AG20443 (cell line): ENCODE measurements at places on chromosomes 2 and 18.

- DNase-seq, result no peak
These were observed 179.3 kb downstream of the FIGN start for GRCh38 chr2:163556511-163556910.

DNA sequence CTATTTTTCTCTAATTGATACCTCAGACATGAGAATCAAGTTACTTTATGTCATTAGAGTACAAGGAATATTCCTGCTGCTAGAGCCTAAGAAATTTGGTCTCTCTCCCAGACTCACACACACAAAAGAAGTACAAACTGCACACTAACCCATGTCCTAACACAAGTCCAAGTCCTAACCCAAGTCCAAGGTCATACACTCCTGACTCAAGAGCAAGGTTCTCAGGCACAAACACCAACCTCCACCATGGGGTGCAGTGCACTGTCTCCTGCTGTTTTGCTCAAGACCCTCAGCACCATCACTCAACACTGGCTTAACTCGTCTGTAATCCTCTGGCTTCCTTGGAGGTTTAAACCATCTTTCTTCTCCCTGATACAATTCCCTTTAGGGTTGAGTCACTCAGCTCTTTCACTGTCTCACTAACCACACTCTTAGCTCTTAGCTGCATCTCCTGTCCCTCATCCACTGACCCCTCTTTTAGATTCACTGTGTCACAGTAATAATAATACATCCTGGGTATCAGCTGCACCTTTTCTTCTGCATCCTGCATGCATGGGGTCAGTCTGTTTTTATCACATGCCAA, 129.8 kb downstream of the BCL2L11 start:
- no peak for DNase-seq

DNA sequence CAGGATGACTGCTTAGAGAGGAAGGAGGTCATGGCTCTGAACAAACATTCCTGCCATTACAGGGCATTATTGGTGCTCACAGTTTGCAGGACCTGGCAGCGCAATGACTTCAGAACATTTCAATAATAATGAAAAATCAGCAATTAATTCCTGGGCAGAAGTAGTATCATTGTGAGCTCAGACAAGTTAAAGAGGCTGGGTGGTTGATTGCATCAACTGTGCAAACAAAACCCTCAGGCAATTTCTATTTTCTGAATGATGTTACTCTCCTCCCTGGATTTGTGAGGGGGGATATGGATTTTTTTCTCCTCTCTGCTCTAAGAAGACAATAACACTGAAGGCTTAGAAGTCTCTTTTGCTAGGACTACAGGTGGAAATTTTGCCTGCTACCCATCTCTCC, 168.1 kb upstream of the TACR1 start:
- DNase-seq, result no peak

- no peak for DNase-seq
These were observed 24.0 kb downstream of the MRPL44 start for GRCh38 chr2:223981241-223981640.

- DNase-seq, result no peak
These were observed 284.7 kb upstream of the VWC2L start for GRCh38 chr2:214126135-214126534.

DNA sequence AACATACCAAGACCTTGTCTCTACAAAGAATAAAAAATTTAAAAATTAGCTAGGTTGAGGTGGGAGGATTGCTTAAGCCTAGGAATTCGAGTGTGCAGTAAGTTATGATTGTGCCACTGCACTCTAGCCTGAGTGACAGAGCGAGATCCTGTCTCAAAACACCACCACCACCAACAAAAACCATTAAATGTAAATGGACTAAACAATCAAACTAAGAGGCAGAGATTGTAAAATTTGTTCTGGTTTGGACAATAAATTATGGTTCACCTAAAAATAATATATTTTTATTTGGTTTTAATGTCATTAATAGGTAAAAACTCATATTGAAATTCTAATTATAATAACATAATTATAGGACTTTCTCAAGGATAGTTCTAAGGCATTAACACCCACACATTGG, 9.9 kb upstream of the ATIC start:
- DNase-seq, result no peak

- no peak for DNase-seq
These were observed 52.9 kb downstream of the EPB41L3 start for GRCh38 chr18:5490753-5491480.

DNA sequence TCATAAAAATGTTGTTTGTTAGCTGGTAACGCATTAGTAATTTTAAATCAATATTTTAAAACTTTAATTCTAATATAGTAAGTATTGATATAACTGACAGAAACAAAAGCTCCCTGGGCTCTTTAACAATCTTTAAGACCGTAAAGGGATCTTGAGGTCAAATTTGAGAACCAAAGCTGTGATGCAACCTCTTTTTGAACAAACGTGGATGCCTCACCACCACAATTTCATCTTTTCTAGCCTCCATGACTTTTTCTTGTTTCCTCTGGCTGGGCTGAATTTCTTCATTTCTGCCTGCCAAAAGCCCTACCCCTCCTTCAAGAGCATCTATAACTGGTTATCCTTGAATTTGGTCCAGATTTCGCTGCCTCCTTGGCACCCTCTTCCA, 563 bp upstream of the POLE4 start:
- no peak for DNase-seq

- DNase-seq, result no peak
These were observed 54.4 kb downstream of the STK39 start for GRCh38 chr2:168192839-168193616.

- no peak for DNase-seq
These were observed 17.9 kb upstream of the GNAL start for GRCh38 chr18:11671156-11671555.

DNA sequence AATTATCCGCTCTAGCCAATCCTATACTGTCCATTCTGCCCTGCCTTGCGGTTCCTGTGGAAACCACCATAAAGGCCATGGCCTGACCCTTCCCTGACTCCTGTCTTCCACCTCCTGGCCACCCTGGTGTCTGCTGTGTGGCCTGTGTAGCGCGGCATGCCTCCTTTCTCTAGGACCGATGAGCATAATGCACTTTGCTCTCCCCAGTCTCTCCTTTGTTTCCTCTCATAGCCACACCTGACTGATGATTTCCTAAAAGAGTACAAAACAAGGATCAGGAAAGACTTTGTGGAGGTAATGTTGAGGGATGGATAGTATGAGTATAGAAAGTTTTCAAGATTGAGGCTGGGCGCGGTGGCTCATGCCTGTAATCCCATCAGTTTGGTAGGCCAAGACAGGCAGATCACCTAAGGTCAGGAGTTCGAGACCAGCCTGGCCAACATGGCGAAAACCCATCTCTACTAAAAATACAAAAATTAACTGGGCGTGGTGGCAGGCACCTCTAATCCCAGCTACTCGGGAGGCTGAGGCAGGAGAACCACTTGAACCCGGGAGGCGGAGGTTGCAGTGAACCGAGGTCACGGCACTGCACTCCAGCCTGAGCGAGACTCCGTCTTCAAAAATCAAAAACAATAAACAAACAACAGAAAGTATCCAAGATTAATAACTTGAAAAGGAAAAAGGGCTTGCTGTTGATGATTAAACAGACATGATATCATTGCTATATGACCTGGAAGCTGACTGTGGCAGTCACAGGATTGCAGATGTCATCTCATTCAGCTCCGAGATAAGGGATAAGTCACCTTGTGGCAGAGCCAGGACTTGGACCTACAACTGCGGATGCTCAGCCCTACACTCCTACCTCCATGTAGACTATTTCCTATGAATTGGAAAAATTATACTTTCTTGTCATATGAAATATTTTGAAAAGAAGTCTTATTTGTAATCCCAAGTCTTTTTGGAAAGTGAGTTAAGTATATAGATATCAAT, 16.6 kb downstream of the SOWAHC start:
- no peak for DNase-seq

DNA sequence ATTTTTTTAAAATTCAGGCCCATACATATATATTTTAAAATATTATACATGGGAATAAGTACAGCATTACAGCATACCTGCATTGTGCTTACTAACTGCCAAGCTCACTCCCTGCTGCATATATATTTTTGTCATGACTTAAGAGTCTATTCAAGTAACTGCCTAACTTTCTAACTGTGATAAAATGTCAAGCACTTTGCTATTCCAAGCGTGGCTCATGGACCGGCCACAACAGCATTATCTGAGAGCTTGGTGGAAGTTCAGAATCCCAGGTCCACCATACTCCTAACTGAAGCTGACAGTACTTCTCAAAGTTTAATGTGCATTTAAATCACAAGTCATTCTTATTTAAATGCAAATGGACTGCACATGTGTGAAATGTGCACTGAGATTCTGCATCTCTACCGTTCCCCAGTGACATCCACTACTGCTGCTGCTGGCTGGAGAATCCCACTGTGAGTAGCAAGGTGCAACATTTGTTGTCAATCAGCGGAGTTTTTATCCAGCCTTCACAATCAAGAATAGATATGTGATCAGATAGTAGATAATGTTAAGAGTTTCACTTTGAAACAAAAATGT, 79.1 kb downstream of the DYM start:
- DNase-seq, result no peak

DNA sequence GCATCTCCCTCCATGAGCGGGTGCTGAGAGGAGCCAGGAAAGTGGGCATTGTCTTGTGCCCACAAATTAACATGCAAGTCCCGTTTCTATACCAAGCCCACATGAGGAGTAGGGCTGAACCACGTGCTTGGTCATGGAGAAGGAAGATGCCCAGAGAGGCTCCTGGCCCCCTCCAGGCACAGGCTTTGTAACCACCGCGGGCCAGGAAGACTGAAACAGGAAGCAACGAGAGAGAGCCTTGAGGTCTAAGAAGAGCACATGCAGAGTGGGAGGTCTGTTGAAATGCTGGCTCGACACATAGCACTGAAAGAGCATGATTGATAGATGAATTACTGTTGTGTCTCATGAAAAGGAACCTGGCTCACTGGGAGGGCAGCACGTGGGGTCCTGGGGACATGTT, 36.3 kb downstream of the VWA3B start:
- no peak for DNase-seq

GRCh38 chr2:119826370-119826961, 66.7 kb downstream of the PTPN4 start:
- DNase-seq, result peak; percentile 18

- peak; percentile 27 for DNase-seq
These were observed 624 bp upstream of the MAP4K3 start for GRCh38 chr2:39437522-39438296.

DNA sequence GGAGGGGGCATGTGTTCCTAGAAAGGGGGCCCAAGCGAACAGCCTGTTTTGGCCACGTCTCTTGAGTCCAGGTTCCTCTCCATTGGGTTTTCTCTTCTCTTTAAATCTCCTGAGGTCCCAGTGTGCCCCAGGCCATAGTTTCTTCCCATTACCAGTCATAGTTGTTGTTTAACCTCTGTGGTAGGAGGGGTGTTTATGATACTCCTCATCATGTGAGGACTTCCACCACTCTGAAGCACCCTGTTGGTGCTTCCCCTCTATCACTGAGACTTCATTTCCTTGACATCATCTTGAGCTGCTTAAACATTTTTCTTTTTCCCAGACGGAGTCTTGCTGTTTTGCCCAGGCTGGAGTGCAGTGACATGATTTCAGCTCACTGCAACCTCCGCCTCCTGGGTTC, 45.9 kb downstream of the WIPF1 start:
- DNase-seq, result no peak

DNA sequence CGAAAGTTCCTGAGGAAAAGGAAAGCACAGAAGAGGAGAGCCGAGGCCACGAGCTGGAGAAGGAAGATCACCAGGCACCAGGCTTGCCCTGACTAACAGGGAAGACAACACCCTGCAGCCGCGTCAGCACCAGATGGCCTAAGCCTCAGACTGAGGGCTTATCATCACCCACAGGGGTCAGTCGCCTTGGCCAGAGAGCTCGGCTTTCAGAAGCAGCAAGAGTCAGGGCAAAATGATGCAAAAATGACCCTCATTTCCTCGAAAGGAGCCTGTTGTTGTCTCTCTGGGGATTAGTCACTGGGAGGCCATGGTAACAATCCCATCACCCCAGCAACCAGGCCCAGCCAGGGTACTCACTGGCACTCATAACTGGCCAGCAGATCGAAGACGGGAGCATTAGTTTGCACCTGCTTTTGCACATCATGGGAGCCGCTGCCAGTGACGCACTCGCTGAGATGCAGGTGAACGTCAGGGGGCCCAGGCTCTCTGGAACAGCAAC, 42.7 kb upstream of the ZFP36L2 start:
- peak; percentile 93 for DNase-seq

DNA sequence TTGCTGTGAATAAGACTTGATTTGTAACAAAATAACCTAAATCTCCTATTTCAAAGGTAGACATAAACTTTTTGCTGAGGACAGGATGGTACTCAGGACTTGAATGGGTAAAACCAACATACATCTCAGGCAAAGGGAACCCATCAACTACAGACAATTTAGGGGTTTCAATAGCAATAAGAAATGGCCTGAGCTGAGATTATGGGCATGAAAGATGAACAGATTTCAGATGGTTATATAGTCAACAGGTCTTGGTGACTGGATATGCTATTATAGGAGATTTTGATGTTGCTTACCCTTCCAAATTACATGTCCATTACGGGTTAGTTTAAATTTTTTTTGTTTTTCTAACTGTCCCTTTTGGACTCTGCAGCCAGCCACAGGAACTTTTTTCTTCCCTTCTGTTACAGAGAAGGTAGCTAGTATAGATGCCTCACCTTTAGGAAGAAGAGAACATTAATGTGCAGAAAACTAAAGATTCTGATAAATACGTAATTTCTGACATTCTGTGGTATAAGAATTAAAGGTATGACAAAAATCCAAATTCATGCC, 4.6 kb downstream of the RPS27A start:
- DNase-seq, result no peak

DNA sequence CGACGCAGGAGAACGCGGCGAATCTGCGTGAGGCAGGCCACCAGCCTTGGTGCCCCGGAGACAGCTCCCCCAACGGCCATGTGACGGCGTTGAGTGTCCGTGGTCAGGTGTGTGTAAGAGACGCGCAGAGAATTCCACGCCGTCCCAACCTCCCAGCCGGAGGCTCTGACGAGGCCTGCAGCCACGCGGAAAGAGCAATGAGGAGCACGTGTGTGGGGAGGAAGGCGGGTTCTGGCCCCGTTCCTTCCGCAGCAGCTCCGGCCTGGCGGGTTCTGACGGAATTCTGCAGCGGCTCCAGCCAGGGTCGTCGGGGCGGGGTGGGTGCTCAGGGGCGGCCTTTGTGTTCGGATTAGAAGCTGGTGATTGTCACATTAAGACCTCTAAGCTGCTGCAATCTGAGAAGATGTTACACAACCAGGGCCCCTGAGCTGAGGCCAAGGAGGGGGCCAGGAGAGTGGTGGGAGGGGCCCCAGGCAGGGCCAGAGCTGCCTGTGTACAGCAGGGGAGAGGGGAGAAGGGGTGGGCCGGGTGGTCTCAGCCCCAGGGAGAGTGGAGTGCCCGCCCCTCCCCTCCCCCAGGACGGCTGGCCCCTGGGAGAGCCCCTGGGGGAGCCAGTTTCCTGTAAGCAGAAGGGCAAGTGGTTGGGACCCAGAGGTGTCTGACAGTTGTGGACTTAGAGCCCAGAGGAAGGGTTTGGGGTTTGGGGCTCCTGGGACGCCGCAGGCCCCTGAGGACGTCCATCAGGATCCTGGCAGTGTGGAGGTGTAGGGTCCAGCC, 5.1 kb upstream of the GAL3ST2 start:
- DNase-seq, result peak; percentile 74
